ENCODE measurements at places on chromosomes 1 and 21.

DNA sequence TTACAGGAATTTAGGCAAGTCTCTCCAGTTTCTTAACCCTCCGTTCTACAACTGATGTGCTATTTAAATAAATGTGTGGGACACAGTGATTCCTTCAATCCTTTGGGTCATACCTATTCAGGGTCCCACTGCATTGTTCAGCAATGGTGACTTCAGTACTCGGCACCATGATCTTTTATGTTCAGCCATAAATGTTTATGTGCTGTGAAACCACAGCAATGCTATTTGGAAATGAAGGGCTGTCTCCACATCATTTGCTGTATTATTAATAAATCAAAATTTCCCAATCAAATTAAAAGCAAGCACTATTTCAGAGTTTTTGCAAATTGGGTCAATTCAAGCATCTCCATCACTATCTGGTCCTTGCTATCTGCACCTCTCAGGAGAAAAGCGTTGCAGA, 84.8 kb downstream of the NR5A2 start:
- no peak for DNase-seq

GRCh38 chr1:169307176-169307575, 60.4 kb downstream of the NME7 start:
- DNase-seq = no peak

DNA sequence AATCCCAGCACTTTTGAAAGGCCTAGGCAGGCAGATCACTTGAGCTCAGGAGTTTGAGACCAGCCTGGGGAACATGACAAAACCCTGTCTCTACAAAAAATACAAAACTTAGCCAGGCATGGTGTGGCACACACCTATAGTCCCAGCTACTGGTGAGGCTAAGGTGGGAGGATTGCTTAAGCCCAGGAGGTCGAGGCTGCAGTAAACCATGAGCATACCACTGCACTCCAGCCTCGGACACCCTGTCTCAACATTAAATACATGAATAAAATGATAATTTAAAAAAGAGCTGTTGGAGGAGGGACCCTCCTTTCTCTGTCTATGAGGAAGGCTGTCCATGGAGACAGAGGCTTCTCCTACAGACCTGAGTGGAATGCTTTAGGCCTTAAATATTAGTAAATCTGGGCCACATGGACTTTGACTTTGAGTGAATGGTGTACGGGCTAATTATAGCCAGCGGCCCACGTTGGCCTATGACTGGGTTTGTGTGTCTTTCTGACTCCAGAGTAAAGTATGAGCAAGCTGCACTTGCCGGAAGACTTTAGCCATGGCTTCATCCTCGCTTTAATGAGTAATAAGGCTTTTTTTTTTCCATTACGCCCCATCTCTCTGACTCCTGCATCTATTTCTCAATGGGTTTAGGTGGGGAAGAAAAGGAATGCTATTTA, 21.3 kb downstream of the RAB3B start:
- no peak for DNase-seq

- no peak for DNase-seq
Observed at GRCh38 chr21:44064852-44065403, 42.3 kb upstream of the PWP2 start.

- no peak for DNase-seq
Observed at GRCh38 chr1:113125517-113125916, 52.5 kb downstream of the LRIG2 start.

DNA sequence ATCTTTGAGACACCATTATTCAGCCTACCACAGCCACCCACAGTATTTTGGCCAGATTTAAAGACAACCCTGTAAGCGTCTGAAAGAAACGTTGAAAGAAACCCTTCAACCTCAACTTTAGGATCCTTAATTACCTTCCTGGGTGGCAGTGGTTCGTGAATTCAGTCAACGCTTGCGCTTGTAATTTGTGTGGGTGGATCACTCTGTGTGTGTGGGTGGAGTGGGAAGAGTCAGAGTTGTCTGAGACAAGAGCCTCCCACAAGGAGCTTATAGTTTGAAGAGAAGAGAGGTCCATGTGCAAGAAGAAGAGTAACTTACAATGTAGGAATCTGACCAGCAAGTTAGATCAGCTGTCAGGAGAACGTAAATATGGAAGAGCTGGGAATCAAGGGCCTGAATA, 8.4 kb downstream of the COQ8A start:
- DNase-seq = no peak

GRCh38 chr1:167198518-167199133, 22.1 kb upstream of the POU2F1 start:
- no peak for DNase-seq

GRCh38 chr1:17723684-17724083, 31.4 kb upstream of the ACTL8 start:
- no peak for DNase-seq

GRCh38 chr1:223233410-223234169, 90.5 kb upstream of the TLR5 start:
- peak; percentile 44 for DNase-seq

- DNase-seq = no peak
Observed at GRCh38 chr1:150841626-150842025, 33.6 kb upstream of the CTSK start.

DNA sequence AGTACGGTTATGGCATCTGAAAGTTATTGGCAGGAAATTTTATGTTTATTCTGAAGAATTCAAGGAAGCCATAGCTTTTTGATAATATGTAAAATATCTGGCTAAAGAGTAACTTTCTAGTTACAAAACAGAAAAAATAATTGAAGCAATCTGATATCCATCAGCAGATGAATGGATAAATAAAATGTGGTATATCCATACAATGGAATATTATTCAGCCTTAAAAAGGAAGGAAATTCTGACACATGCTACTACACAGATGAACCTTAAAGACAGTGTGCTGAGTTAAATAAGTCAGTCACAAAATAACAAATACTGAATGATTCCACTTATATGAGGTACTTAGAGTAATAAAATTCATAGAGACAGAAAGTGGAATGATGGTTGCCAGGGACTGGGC, 25.0 kb upstream of the HIVEP3 start:
- DNase-seq = no peak

DNA sequence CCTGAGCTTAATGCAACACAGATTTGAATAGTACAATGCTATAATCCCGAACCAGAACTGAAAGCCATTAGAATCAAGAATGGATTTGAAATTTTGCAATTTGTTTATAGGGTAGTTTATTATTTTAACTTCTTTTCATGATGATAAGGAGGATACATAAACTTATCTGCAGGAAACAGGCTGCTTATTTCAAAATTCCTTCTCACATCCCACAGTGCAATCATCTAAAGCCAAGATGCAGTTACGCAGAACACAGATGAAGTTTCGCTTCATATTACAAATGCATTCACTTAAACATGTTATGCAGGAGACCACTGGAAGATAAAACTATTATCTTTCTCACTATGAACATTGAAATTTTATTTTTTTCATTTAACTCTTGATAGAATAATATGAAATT, 1019.6 kb downstream of the PLA2G4A start:
- DNase-seq = no peak

DNA sequence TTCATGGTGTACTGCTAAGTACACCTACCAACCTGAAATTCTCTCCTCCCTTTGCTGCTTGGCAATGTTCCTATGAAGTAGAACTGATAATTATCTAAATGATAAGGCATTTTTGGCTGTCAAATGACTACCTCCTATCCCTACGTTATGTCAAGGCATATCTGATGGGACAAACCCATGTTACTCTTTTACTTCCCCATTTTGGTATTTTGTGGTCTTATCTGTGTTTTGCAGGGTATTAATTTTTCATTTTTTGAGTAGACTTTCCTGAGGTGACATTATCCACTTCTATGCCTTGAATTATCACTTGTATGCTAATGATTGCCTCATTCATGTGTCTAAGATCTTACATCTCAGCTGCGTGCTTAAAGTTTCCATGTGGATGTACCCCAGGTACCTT, 499.6 kb upstream of the B3GALT2 start:
- DNase-seq = no peak

- no peak for DNase-seq
Observed at GRCh38 chr1:24963099-24963872, 33.2 kb upstream of the RUNX3 start.

- DNase-seq = no peak
Observed at GRCh38 chr1:103371234-103371633, 154.3 kb upstream of the RNPC3 start.

- no peak for DNase-seq
Observed at GRCh38 chr21:39602076-39602689, 10.6 kb upstream of the B3GALT5 start.

DNA sequence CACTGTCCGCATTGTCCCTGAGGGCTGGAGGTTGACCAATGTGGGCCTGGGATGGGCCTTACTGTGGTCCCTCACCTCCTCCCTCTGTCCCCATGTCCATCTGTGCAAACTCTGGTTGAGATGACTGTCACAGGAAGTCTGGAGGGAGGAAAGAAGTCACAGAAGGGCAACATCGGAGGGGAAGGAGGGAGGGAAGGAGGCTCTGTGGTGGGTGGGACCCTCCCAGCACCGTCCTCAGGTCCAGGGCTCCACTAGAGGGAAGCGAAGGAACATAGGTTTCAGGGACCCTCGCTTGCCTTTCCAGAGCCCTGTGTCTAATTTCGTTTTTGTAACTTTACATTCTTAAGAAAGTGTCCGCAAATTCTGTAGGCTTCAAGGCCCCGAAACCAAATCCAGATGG, 111.3 kb upstream of the SLC44A3 start:
- no peak for DNase-seq

DNA sequence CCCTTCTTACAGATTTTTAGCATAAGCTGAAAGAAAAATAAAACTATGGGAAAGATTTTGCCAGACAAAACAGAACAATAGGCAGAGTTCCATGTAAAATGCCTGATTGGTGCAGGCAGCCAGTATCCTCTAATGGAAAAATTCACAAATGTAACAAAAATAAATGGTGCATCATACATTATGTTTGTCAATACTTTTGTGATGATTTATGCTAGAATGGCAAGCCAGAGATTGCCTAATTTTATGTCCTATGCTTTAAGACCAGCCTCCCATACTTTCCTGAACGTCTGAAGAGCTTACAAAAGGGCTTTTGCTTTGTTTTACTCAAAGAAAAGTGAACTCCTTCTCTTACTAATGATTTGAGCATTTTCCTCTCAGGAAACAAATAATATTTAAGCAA, 81.5 kb upstream of the KCNJ15 start:
- DNase-seq = no peak

GRCh38 chr21:36104317-36105300, 30.3 kb upstream of the CBR3 start:
- DNase-seq = peak; percentile 91

DNA sequence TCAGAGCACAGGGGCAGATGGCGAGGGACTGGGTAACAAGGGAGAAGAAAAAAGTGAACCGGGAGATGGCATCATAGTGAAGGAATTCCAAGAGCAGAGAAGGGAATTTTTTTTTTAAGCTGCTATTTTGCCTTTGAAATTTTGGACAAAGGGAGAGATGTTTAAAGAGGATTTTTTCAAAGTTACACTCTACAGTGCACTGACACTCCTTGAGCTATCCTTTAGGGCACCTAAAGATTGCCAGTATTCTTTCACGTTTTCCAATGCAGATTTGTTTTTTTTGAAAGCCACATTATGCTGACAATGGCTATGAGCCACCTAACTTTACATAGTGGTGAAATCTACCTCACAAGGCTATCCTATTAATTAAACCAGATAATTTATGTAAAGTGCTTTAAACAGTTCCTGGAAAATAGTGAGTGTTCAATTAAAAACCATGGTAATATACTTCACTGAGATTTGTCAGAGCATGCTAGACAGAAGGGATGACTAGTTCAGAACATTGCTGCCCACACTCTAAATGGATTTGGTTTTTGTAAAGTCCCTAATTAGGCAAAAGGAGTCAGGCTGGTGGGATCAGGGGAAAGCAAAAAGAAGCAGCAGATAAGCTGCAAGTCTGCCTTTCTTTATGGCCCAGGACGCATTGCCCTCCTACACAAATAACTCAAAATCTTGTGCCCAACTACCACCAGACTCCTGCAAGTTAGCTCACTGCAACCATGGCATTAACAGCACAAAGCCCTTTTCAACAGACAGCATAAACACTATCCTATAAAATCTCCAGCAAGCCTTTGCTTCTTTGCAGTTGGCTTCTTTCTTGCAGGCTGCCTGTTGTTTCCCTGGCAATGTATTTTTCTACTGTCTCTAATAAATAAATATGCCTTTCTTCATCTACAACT, 53.9 kb downstream of the PRDX6 start:
- no peak for DNase-seq

DNA sequence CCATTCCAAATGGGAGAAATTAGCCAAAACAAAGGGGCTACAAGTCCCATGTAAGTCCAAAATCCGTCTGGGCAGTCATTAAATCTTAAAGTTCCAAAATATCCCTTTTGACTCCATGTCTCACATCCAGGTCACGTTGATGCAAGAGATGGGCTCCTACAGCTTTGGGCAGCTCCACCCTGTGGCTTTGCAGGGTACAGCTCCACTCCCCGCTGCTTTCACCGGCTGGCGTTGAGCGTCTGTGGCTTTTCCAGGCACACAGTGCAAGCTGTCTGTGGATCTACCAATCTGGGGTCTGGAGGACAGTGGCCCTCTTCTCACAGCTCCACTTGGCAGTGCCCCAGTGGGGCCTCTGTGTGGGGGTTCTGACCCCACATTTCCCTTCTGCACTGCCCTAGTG, 130.2 kb downstream of the TPR start:
- no peak for DNase-seq

GRCh38 chr21:24289539-24289938, 1317.7 kb downstream of the MRPL39 start:
- no peak for DNase-seq

DNA sequence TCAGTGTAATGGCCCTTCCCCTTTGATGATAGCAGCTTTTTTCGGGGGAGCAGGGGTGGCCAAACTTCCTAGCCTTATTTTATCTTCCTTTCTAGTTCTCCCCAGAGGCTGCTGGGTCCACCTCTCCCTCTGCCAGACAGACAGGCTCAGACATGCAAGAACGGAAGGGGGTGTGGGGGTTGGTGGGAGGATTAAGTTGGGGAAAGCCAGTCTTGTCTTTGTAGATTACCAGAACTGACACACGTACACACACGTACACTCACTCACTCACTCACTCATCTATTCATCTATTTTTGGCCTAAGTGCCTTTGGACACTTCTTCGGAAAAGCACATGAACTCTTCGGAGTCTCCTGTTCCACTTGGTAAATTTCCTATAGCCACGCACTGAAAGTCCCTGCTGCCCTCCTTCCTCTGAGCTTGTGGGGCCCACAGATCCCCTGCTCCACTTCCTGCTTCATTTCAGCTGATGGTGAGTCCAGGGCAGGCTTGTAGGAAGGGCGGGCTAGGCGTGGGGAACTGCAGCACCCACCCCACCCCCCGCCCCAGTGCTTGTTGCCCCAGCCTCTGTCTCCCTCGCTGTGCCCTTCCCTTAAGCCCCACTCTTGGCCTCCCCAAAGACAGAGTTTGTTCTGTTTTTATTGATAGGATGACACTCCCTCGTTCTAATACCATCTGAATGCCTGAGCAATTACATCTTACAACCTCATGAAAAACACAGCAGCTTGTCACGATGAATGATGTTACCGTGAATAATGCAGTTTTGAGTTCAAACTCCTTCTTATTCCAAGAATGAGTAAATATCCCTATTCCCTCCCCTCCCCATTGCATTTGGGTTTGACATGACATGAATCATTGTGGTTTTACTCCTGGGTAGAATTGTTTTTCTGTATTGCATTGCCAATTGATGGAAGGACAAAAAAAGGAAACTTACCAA, 60.7 kb upstream of the ATP5PO start:
- DNase-seq = no peak

GRCh38 chr1:219325368-219325742, 151.7 kb downstream of the LYPLAL1 start:
- no peak for DNase-seq

- DNase-seq = no peak
Observed at GRCh38 chr1:225888898-225889601, at the start of gene LEFTY1. LEFTY1 (minus strand) TSS chr1:225889146; CDS start chr1:225889066, 80 bp downstream.

GRCh38 chr1:11062965-11063401, 3.2 kb upstream of the SRM start:
- DNase-seq = peak; percentile 20

GRCh38 chr1:20640183-20640597, 6.9 kb downstream of the PINK1 start:
- DNase-seq = peak; percentile 74
